Right forelimb (tissue), 1 donor: ENCODE measurements at places on chromosomes 3 and 15.

DNA sequence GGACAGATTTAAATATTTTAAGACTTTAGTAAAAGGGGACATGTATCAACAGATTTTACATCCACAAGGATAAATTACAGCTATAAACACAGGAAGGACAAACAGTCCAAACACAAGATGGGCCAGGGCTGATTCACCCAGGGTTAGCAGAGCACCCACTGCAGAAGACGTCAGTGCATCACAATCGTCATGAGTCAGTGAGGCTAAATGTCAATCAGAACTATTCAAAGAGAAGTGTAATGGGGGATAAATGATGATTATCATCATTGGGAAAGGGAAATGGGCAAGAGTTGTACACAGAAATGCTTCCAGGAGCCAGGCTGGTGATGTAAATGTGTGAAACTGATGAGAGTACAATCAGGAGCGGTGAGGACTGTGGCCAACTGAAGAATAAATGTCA is 226.8 kb downstream of the PLCL2 start:
- no peak for DNase-seq

GRCh38 chr3:16309558-16309957 is 44.5 kb downstream of the OXNAD1 start:
- DNase-seq = no peak

DNA sequence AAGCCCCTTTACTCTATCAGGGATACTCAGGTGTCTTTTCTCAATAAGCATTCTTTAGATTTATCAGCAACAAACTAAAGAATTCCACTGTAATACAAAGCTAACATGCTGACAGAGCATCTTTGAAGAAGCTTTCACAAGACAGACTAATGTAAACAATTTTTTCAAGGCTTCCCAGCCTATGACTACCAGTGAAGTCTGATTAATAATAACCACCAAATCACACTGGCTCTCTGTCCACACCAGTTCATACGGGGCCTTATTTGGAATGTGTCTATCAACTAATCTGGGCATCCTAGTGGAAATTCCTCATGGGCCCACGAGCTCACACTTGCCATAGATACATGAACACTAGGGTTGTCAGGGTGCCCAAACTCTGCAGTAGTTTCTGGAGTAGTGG is 84.5 kb downstream of the EFL1 start:
- no peak for DNase-seq

DNA sequence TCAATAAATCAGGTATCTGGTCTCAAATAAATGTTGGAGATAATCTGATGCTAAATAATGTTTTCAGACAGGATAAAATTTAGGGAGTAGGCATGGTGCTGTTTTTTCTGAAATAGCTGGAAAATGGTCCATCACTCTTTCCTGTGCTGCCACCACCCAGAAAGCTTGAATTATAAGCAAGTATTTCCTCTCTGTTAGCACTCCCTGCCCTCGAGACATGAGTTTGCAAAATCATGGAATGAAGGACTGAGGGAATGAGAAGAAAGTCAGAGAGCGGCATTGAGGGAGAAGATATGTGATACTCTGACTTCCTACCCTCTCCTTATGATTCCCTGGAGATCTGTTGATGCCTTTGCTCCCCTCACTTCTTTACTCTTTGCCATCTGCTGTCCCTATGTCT is 1095.7 kb downstream of the IGSF11 start:
- DNase-seq = no peak

DNA sequence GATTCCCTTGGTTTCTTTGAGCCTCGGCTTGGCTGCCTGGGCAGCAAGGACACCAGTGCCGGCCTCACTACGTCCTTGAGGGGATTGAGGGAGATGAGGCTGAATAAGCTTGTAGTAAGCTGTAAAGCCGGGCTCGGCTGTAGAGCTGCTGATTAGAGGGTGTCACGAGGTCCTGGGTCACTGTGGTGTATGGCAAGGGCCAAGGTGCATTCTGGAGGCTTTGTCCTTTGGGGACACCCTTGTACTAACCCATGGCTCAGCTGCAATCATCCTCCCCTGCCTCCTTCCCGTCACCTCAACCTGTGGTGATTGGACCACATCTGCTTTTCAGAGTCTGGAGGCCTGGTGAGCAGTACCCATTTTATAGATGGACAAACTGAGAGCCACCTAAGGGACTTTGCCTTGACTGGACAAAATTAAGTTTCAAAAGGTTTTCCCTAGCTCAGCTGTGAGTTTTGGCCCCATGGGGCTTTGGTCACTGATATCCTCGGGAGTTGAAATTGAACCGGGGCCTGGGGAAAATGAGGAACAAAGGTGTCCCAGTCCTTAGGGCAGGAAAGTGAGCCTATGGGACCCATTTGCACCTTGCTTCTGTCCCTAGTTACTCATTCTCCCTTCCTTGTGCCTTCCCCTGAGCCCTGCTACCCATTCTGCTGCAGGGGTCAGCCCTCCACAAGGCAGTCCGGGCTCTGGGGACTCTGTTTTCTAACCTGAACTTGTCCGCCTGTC is 2.4 kb downstream of the SLC6A6 start:
- DNase-seq = no peak

GRCh38 chr3:116114586-116114985 is 330.7 kb downstream of the LSAMP start:
- DNase-seq = no peak

DNA sequence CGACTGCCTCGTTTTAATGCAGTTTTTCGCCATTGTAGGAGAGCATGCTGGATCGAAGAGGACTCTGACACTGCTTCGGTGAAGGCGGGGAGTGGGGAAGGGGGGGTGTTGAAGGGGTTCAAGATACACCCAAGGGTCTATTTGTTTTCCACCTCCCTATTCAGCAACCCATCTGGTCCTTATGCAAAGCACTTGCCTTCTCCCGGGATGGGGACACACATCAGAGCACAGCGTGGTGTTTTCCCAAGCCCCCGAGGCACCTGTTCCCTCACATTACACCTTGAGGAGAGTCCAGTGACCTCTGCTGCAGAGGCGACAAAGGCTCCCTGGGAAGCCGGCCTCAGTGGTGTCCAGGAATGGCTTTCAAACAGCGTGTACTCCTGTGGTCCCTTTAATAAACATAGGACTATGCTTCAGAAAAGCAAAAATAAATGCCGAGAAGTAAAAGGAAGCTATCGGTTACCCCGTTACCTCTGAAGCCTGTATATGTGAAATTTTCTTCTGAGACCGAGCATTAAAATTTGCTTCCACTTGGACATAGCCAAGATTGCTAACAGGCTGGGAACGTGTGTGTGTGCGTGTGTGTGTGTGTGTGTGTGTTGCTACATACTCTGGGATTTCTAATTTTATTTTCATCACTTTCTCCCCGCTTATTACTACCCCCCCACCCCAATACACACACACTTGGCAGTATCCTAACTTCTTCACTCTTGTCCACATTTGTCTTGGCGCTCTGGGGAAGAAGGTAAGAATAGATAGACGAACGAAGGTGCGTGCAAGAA is 53.2 kb downstream of the CCDC54 start:
- DNase-seq = no peak

DNA sequence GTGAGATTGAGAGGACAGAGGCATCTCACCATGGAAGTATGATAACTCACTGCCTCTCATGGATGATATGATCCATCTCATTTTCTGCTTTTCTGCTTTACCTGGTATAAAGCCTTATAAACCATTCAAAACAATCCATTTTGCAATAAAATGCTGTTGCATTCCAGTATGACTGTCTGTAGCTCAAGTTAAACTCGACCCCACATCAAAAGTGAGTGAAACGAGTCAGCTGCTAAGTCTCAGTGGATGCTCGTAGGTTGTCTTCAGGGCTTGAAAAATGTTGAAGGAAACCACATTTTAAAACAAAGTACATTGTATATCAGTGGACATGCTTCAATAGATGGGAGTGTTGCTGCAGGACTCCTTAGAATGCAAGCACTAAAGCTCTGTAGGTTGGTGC is 839.0 kb downstream of the TUSC7 start:
- DNase-seq = no peak

DNA sequence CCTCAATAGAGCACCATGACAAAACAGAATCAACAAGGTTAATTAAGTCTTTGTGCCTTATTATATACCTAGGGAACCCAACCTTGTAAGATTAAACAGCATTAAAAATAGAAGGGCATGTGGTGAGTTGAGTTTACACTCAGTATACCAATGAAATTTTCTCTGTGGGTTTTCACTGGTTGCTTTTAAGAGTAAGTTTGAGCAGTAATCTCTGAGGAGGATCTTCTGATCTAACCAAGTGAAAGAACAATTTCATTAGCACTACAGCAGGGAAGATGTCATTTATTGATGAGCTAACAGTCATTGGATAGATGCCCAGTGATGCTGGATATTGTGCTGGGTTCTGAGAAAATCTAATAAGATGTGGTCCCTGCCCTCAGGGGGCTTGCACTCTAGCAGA is 26.9 kb upstream of the AKAP13 start:
- DNase-seq = no peak
